Stimulated activated CD8-positive, alpha-beta memory T cell treated with anti-CD3 and anti-CD28 coated beads, Interleukin-15, amount 100 ng/mL, for 24 hours (primary cell): ENCODE measurements at places on chromosomes 6 and 20.

GRCh38 chr20:45368221-45368980, 5.4 kb downstream of the SYS1 start:
- no peak for DNase-seq

- no peak for DNase-seq
These were observed 420 bp upstream of the BTN2A1 start for GRCh38 chr6:26457264-26457805.

GRCh38 chr6:150347845-150348244, 21.0 kb upstream of the IYD start:
- DNase-seq = no peak

- DNase-seq = no peak
These were observed 483.8 kb upstream of the FLRT3 start for GRCh38 chr20:14821251-14821650.

DNA sequence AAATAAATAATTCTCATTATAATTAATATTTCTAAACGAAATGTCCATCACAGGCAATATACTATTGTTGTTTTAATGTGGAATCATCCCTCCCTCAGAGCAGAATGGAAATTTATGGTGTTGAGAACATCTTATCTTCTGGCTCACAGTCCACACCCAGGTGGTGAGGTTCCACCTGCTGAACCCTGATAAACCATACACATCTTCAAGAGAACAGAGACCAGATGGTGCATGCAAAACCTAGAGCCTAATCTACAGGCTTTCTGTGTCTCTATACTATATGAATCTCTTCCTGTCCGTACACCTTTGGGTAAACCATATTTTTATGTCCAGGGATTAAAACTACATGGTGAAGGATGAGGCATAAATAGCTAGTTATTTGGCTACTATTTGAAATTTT, 52.3 kb upstream of the UFL1 start:
- DNase-seq = no peak

- no peak for DNase-seq
These were observed 95.6 kb downstream of the HDGFL1 start for GRCh38 chr6:22664968-22665367.

GRCh38 chr6:122081921-122082320, 317.5 kb upstream of the HSF2 start:
- DNase-seq = no peak

- DNase-seq = no peak
These were observed 1235.4 kb upstream of the GJE1 start for GRCh38 chr6:140897349-140897748.
